MV-4-11 (cell line): ENCODE measurements at places on chromosomes 1 and 21.

- DNase-seq: no peak
Measured at GRCh38 chr1:35394386-35394785, 125.9 kb downstream of the ZMYM4 start.

GRCh38 chr21:41931041-41931451, 22.8 kb downstream of the C2CD2 start:
- DNase-seq: no peak

GRCh38 chr1:94823116-94823515, 3.0 kb downstream of the SLC44A3 start:
- DNase-seq: no peak

DNA sequence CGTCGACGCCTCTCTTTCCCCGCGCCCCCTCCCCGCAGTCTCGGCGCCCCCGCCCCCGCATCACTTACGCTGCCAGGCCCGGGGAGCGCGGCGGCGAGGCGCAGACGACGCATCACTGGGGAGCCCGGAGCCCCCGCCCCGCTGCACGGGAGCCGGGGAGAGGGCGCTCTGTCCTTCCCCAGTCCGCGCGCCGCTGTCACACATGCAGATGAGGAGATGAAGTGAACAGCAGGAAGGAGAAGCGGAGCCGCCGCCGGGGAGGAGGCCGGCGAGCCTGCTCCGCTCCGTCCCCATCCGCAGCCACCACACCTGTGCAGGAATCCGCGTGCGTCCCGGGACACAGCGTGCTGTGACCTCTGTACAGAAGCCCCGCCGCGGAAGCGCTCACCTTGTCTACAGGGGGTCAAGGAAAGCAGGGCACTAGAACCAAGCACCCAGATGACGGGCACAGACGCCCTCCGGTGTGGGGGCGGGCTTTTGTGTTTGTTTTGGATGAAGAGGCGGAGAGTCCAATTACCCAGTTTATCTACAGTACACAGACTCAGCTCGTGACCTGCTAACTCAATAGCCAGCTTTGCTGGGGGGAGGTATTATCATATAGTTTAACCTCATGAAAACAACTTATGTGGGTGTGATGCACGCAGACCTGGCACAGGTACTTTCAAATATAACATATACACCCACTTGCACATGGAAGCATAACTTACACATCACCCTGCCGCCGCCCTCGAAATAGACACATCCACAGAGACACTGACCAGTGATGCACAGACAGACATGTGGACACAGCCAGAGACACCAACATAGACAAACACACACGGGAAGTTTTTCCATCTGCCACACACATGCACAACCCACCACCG, 12.4 kb downstream of the KLHDC8A start:
- DNase-seq: no peak

DNA sequence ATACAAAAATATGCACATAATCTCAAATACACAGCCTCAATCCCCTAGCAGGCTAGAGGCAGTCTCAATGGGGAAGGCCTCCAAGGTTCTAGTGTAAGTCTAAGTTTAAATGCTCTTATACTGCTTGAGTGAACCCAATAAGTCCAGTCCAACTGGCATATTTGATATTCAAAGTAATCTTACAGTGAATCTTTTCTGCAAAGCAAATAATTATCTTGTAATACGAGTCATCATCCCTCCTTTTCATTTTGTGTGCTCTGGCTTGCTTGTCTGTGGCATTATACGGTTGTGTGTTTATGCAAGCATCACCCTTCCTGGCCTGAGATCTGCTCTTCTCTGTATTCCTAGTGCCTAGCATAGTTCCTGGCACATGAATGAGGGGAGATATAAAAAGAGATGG, 166.9 kb upstream of the HMGB4 start:
- DNase-seq: no peak
